ENCODE measurements at places on chromosomes 5 and 9. TPM values are rescaled to one million over a fixed set of nuclear protein-coding genes. Genes with fewer than 3 reads are reported as not detected.

The TAF11L5 gene
- not detected for total RNA-seq

The MEIKIN gene
- total RNA-seq, result not detected

The CCL28 gene
- 13.9 TPM for total RNA-seq

The GFI1B gene
- total RNA-seq, result 0.19 TPM

The DIPK1B gene
- 0.25 TPM for total RNA-seq

The LTC4S gene
- total RNA-seq, result 0.42 TPM

The NME5 gene
- total RNA-seq, result not detected

The CA9 gene
- 2.9 TPM for total RNA-seq

The EFNA5 gene
- total RNA-seq, result not detected

The LVRN gene
- total RNA-seq, result 0.11 TPM

The ZBED3 gene
- 2.2 TPM for total RNA-seq

The RANBP3L gene
- total RNA-seq, result 0.07 TPM

The AGTPBP1 gene
- 45.9 TPM for total RNA-seq

The KDM3B gene
- total RNA-seq, result 39.0 TPM

GRCh38 chr9:95008151-95008771, 281.8 kb downstream of the AOPEP start:
- DNase-seq, result peak; percentile 12
- peaks cover 9% of the 10 kb centered on the region for H3K27me3 ChIP-seq
- no peaks in the 10 kb centered on the region for H3K36me3 ChIP-seq
- H3K4me3 ChIP-seq, result no peak overlapping the region

DNA sequence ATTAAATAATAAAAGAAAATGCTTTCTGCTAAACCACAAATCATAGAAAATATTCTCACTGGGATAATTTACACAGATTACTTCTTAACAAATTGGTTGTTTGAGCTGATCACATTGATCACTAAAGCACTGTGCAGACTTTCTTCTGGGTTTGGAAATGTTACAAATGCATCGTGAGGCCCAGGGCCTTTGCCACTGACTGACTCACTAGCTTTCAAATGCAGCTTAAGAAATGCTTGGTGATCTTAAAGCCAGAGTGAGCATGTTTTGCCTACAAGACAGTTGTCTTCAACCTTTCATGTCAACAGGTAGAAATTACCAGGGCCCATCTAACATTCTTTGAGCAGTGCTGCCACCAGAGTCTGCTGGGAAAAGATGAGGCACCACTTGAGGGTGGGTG, 252.3 kb upstream of the ADRA1B start:
- H3K4me1 ChIP-seq, result no peaks in the 10 kb centered on the region
- no peaks in the 10 kb centered on the region for H3K36me3 ChIP-seq
- H3K4me3 ChIP-seq, result no peak overlapping the region
- H3K27ac ChIP-seq, result no peak overlapping the region
- no peaks in the 10 kb centered on the region for H3K27me3 ChIP-seq

DNA sequence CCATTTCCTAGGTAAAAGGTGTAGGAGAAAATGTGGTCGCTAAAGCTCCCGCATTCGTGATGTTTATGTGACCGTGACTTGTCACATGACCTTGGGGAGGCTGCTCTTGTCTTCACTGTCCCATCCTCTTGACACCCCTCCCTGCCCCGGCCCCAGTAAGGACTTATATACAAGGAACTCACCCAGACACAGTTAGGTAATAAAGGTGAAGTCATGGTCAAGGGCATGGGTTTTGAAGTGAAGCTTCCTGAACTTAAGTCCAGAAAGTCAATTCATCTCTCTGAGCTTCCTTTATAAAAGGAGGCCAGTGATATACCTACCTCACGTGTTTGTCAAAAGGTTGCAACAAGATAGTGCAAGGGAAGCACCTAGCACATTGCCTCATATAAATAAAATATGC, 17.6 kb downstream of the FGF1 start:
- no peaks in the 10 kb centered on the region for H3K4me1 ChIP-seq
- DNase-seq, result no peak

DNA sequence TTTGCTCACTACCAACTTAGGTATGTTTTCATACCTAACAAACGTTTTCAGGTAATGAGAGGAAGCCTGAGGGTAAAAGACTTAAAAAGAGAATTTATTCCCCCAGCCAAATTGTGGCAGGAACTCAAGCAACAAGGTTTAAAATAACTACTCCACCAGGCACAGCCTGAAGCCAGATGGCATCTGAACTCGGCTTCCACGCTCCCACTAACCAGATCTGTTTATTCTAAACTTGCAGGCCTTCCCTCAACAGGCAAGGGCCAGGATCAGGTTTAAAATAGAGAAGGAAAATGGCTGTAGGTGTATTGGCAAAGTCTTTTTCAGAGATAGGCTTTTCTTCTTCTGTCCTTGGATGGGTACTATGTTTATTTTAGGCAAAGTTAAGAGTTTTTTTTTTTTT, 89.4 kb downstream of the OTULIN start:
- no peak for DNase-seq
- no peak overlapping the region for H3K27ac ChIP-seq
- no peaks in the 10 kb centered on the region for H3K4me1 ChIP-seq
- peaks cover 27% of the 10 kb centered on the region for H3K36me3 ChIP-seq
- H3K4me3 ChIP-seq, result no peak overlapping the region

DNA sequence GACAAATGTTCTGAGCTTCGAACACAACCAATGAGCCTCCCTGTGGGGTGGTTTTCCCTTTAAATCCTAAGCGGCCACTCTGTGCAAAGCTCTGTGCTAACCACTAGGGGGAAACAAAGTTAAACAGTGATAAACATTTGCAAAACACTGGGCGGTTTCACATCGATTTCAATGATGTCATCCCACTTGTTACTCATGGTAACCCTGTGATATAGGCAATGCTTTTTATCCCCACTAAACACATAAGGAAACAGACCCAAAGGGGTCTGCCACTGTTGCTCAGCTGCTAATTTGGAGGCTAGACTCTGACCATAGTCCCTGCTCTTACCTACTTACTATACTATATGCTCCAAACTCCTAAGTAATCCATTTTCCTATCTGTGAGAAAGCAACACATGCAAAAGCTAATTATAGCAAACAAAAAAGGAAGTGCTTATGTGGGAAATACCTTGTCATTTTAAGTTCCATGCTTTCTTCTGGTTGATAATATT, 57.3 kb downstream of the PTPN3 start:
- H3K4me1 ChIP-seq, result peaks cover 15% of the 10 kb centered on the region
- H3K4me3 ChIP-seq, result no peak overlapping the region
- H3K27ac ChIP-seq, result no peak overlapping the region
- no peaks in the 10 kb centered on the region for H3K36me3 ChIP-seq
- H3K27me3 ChIP-seq, result peaks cover 13% of the 10 kb centered on the region
- peak; percentile 74 for DNase-seq

DNA sequence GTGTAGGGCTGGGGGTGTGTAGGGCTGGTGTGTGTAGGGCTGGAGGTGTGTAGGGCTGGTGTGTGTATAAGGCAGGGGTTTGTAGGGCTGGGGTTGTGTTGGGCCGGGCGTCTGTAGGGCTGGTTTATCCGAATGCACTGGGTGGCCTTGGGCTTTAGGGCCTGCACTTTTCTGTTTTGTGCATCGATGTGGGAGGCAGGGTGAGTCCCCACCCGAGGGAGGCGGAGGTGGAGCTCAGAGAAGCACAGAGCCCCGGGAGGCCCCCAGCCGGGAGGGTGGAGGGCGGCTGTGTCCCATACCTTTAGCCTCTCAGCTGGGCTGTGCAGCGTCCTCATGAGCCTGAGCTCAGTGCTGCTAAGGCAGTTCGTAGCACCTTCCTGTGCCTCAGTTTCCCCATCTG, 13.5 kb downstream of the COL5A1 start:
- no peaks in the 10 kb centered on the region for H3K4me1 ChIP-seq
- H3K36me3 ChIP-seq, result no peaks in the 10 kb centered on the region
- no peak overlapping the region for H3K4me3 ChIP-seq

- no peaks in the 10 kb centered on the region for H3K4me1 ChIP-seq
- H3K36me3 ChIP-seq, result peaks cover 25% of the 10 kb centered on the region
- no peaks in the 10 kb centered on the region for H3K27me3 ChIP-seq
- H3K4me3 ChIP-seq, result no peak overlapping the region
Measured at GRCh38 chr9:120481248-120481647, 98.7 kb downstream of the CDK5RAP2 start.

GRCh38 chr9:36987891-36988290, 46.2 kb downstream of the PAX5 start:
- peaks cover 6% of the 10 kb centered on the region for H3K36me3 ChIP-seq
- peak; percentile 32 for DNase-seq
- no peak overlapping the region for H3K27ac ChIP-seq
- H3K4me3 ChIP-seq, result no peak overlapping the region

DNA sequence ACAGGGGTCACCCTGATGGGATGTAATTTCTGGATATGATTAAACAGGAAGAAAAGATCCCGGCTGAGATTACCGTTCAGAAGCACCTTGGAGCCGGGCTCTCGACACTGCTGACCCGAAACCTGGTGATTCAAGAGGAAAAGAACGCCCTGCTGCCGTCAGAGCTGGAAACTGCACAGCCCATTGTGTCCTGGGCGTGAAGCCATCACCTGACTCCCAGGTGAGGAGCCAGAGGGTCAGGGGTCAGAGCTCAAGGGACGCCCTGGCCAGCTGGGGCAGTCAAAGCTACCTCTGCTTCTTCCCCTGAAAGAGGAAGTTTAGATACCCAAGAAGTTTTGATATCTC, 17.8 kb upstream of the SLC12A7 start:
- H3K27me3 ChIP-seq, result no peaks in the 10 kb centered on the region
- no peaks in the 10 kb centered on the region for H3K4me1 ChIP-seq
- H3K4me3 ChIP-seq, result no peak overlapping the region
- no peaks in the 10 kb centered on the region for H3K36me3 ChIP-seq

- no peak for DNase-seq
- H3K27ac ChIP-seq, result no peak overlapping the region
- H3K36me3 ChIP-seq, result no peaks in the 10 kb centered on the region
- no peaks in the 10 kb centered on the region for H3K4me1 ChIP-seq
- no peaks in the 10 kb centered on the region for H3K27me3 ChIP-seq
Measured at GRCh38 chr9:78590068-78590467, 293.1 kb downstream of the PSAT1 start.

DNA sequence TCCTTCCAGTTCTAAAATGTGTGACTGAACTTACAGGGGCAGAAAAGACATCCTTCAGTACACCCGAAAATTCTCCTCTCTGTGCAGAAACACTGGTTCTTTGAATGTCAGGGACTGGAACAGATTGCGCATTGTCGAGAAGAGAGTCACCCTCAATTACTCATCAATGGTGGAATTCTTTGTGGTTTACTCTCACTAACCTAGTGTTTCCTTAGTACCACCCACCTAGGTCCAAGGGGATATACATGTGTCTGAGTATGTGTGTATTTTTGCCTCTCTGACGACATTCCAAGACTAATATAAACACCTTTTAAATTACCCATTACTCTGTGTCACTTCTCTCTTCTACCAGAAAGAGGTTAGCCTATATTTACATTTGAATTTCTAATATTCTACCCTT, 660.8 kb downstream of the TLE1 start:
- DNase-seq, result no peak
- H3K36me3 ChIP-seq, result no peaks in the 10 kb centered on the region
- H3K27ac ChIP-seq, result no peak overlapping the region
- H3K4me3 ChIP-seq, result no peak overlapping the region
- no peaks in the 10 kb centered on the region for H3K4me1 ChIP-seq

DNA sequence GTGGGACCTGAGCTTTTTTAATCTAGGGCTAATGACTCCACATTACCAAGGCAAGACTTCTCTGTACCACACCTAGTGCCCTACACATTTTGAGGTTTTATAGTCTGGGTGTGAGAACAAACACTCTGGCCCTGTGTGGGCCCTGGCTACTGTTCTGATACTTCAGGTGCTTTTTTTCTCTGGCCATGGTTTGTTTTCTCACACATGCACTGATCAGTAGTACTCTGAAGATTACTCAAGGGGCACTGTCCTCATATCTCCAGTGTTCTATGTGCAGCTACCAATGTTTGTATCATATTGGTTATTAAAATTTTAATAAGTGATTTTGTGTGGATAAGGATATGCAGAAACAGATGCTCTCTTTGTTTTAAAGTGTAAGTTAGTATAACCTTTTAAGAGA, 5.9 kb upstream of the C9orf40 start:
- H3K27me3 ChIP-seq, result no peaks in the 10 kb centered on the region
- no peak overlapping the region for H3K4me3 ChIP-seq
- peaks cover 26% of the 10 kb centered on the region for H3K36me3 ChIP-seq
- peaks cover 10% of the 10 kb centered on the region for H3K4me1 ChIP-seq
- no peak overlapping the region for H3K27ac ChIP-seq
- DNase-seq, result no peak

GRCh38 chr5:102875721-102876123, 120.6 kb downstream of the PAM start:
- no peak for DNase-seq
- H3K36me3 ChIP-seq, result peaks cover 10% of the 10 kb centered on the region
- no peaks in the 10 kb centered on the region for H3K27me3 ChIP-seq
- no peaks in the 10 kb centered on the region for H3K4me1 ChIP-seq
- no peak overlapping the region for H3K27ac ChIP-seq

DNA sequence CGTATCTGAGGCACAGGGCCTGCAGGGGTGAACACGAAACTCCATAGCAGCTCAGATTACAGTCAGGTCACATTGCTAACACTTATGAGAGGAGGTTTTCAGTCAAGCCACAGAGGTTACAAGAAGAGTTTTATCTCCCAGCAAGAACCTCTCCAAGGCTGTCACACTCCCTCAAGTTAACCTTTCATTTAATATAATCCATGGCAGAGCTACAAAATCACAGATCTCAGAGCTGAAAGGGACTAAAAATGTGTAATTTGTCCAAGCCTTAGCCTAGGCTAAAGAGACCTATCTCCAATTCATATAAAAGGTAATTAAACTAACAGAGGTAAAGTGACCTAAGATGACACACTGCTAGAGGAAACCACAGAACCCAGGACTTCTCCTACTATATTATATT, 57.2 kb downstream of the MLANA start:
- H3K27me3 ChIP-seq, result no peaks in the 10 kb centered on the region
- no peaks in the 10 kb centered on the region for H3K36me3 ChIP-seq
- H3K4me1 ChIP-seq, result peaks cover 18% of the 10 kb centered on the region

DNA sequence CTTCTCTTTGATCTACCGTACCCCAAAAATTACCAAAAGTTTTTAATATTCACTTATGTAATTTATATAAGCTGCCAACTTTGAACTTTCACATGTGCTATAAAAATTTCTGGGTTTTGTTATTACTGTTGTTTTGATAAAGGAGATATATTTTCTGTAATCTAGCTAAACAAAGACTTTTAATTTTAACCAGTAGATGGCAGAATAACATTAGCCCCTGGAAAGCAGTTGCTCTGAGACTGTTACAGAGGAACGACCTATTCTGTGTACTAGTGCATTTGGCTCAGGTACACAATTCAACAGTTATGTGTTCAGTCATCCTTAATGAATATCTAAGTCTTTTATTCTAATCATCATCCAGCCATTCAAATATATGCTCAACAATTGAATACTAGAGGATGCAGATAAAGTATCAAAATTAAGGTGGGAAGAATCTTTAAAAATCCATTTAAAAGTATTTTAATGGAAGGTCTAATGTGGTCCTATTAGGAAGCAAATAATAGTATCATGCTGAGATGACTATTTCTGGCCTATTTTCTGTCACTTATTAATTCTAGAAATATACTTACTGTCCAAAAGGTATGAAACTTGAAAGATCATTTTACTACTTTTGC, 8.6 kb downstream of the KLHL9 start:
- no peak overlapping the region for H3K27ac ChIP-seq
- peaks cover 27% of the 10 kb centered on the region for H3K36me3 ChIP-seq
- peaks cover 44% of the 10 kb centered on the region for H3K4me1 ChIP-seq

DNA sequence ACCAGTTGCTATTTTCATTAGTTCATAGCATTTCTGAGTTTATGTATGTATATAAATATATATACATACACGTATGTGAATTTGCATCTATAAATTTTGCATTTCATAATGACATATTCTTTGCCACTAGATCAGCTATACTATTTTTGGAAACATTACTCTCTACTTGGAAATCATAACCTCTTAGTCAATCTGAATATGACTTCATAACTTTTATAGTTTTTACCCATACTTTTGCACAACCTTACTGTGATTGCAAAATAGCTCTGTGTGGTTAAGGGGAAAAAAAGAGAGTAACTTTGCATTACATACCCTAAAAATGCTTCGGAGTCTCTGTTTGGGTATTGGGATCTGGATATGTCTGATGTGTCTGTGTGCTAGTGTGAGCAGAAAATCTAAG, 44.9 kb upstream of the ADAMTSL1 start:
- no peak for DNase-seq
- peaks cover 6% of the 10 kb centered on the region for H3K27me3 ChIP-seq
